ENCODE measurements at places on chromosomes 3 and 15. TPM values are rescaled to one million over a fixed set of nuclear protein-coding genes. Genes with fewer than 3 reads are reported as not detected.

DNA sequence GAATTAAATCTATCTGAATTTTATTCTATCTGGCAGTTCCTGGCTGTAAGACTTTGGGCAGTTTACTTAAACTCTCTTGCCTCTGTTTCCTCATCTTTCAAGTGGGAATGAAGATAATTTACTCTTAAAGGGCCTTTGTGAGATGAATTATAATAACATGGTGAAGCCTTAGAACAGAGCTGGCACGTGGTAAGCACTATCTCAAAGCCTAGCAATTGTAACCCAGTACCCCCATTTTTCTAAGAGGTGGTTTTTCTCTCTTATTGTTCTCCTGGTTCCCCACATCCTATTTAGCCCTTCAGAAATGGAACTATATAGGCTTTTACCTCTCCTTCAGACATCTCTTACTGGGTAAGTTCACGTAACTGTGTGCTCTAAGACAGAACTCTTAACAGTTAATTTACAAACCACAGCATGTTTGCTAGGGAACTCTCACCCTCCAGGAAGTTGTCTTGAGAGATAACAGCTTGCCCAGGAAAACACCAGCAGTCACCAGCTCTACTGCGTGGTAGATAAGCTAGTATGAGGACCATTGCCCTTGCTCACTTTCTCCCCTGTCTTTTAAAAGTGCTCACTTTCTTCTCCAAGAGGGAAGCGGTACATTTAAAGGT is 12.3 kb upstream of the CRBN start:
- DNase-seq = peak; percentile 26

DNA sequence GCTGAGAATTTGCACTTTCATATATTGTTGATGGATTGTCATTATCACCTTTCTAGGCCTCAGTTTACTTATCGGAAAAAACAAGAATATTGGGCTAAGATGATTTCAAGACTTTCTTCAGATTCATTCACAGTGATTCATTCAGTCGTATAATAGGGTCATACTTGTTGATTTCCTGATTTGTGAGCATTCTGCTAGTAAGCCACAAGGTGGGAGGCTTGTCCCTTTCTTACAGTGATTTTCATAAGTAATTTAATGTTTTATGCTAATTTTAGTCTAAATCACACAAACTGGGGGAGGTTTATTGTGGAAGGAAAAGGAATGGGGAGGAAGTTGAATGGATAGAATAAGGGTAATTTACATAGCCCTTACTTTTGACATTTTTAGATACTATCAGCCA is 126.8 kb upstream of the GOLGA6L4 start:
- DNase-seq = no peak

DNA sequence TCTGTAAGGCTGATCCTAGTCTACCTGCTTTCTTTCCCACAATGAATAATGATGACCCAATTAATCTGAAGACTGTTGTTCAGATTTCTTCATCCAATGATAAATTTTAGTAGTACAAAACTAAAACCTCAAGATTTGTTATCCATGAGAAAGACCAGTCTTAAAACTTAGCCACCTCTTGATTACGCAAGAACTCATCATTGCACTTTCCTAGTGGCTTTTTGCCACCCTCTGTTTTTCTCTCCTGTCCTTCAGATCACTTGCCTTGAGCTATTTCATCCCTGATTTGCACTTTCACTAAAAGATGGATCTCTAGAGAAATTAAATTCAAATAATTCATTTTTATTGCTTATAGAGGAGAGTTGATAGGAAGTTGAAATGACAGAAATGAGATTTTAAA is 142.7 kb upstream of the RBMS3 start:
- DNase-seq = no peak

DNA sequence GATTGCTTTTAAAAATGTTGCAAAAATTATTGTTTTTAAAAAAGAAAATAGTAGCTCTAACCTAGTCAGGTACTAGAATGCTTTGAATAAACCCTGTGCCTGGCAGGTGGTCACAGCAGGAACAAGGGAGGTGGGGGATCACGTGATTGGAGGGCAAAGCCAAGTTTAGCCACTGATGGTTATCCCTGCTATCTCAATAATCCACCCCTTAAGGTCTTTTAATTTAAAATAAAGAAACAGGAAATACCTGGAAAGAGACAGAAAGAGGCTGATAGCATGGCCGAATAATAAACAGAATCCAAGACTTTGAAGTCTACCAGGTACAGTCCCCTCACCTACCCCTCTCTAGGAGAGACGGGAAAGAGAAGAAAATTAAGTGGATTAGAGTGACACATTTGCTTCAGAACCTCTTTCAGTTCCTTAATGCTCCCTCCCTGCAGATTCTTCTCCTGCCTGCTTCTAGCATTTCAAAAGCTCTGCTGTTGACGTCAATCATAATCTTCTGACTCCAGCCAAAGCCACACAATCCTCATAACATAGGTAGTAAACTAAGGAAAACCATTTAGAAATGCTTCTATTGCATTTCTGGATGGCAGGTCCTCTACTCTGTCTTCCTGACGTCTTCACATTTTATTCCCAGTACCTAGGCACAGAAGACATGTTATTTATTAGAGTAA is 303.4 kb upstream of the MME start:
- no peak for DNase-seq

GRCh38 chr3:152394246-152394645 is 125.5 kb downstream of the MBNL1 start:
- DNase-seq = no peak

GRCh38 chr15:26773917-26774316 is 1.1 kb upstream of the GABRB3 start:
- no peak for DNase-seq

Gene TFDP2
- 23.0 TPM for total RNA-seq

Gene DNAH1
- total RNA-seq = 9.4 TPM

Gene MAP4
- 78.2 TPM for total RNA-seq

Gene CLEC3B
- total RNA-seq = not detected

Gene TTLL13
- total RNA-seq = 0.15 TPM
